AG08395 (cell line): ENCODE measurements at places on chromosomes 6 and 20.

- DNase-seq = no peak
Measured at GRCh38 chr6:37192666-37193065, 22.7 kb downstream of the PIM1 start.

DNA sequence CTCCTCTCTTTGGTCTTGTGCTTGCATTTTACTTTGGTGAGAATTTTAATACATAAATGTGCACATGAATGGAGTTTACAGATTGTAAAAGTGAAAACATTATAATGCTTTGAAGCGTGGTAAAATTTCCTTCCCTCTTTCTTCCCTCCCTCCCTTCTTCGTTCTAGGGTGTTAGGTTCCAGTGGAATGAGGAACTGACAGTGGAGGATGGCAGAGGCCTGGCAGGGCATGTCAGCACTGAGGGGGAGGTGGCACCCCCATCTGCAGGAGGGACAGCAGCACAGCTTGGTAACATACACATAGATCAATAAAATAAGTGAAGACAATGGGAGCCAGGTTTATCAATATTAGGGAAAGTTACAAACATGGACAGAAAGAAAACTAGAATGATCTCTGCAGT, 47.5 kb downstream of the RNASET2 start:
- no peak for DNase-seq

GRCh38 chr6:12958052-12958706, 241.6 kb downstream of the PHACTR1 start:
- peak; percentile 27 for DNase-seq

GRCh38 chr6:170234419-170234818, 56.5 kb downstream of the DLL1 start:
- no peak for DNase-seq

DNA sequence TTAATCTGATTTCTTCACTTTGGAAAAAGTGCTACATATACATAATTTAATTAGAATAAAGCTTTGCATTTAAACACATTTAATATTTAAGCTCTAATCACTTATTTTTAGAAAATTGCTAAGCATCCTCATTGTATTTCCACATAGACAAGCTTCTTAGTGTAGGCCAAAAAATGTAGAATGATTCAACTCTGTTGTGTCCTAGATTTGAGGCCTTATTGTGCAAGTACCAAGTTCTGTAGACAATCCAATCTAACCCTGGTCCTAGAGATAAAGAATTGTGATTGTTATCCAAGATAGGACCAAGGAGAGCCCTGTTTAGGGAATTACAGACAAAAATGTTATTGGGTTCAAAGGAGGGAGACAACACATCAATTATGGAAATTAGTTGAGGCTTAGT, 27.6 kb downstream of the MRAP2 start:
- no peak for DNase-seq

DNA sequence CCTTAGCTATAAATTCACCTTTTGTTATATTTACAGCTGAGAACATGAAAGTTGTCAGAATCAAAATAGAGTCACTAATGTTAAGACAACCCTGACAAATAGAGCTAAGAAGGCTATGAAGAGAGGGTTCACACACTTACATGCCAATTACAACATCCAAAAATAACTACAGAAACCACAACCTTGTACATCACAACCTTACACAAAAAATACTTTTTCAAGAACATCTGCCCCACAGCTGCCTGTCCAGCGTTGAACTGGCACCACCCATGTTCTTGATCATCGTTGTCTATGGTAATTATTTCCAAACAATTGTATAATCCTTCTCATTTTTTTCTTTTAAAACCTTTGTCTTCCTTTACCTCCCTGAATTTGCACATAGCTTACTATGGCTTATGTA, 231.2 kb upstream of the FKBP1C start:
- no peak for DNase-seq

DNA sequence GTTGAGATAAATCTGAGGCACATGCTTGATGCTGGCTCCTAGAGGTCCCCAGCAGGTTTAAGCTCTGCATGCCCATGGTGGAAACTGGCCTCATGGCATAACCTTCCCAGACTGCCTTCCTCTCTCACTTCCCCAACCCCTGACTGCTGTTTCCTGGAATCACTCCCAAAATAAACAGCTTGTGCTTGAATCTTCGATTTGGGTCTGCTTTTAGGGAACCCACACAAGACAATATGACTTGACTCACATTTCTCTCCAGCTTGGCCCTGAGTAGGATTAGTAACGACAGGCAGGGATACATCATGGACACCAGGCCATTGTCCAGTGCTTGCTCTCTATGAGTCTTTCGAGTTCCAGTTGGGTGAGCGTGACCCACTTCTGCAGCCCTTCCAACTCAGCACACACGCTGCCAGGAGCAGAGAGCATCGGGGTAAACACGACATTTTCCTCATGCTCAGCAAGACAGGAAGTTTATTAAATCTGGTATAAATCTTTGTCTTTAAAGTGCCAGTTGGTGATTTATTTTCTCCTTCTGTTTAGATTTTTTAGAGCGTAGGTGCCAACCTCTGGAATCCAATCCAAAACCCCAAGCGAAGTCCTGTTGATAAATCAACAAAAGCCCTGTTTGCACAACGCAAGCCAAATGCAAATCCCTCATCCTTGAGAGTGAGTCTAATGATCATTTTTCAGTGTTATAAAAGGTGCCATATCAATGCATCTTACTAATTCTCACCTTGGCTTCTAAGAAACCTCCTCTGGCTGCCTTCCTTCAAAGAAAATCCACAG, 135.0 kb downstream of the FOXA2 start:
- no peak for DNase-seq

DNA sequence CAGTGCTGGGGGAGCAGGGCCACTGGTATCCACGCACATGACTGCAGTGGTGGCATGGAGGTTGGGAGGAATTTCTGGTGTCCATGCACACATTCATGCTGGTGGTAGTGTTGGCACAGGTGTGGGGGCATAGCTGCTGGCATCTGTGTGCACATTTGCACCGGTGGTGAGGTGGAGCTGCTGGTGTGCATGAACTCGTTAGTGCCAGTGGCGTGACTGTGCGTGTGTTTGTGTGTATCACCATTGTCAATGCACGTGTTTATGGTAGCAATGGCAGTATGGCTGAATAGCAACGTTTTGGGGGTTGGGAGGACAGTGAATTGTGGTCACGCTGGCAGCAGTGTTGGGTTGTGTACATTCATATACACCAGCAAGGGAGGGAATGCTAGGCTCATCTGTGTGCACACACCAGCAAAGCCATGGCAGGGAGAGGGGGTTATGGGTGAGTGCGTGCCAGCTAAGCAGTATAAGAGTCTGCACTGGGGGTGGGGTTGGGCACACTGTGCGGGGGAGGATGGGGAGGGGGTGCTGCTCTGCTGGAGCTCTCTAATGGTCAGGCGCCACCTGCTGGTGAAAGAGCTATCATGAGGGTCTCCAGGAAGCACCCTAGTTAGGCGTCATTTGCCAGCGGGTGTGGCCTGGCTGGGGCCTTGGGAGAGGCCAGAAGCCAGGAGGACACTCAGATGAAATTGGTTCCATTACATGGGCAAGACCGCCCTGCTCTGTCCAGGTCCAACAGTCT, 626.1 kb upstream of the ID4 start:
- DNase-seq = no peak

- DNase-seq = no peak
Measured at GRCh38 chr20:46523696-46524328, 10.5 kb upstream of the ZNF334 start.

- no peak for DNase-seq
Measured at GRCh38 chr6:88914180-88914579, 49.2 kb downstream of the RNGTT start.

DNA sequence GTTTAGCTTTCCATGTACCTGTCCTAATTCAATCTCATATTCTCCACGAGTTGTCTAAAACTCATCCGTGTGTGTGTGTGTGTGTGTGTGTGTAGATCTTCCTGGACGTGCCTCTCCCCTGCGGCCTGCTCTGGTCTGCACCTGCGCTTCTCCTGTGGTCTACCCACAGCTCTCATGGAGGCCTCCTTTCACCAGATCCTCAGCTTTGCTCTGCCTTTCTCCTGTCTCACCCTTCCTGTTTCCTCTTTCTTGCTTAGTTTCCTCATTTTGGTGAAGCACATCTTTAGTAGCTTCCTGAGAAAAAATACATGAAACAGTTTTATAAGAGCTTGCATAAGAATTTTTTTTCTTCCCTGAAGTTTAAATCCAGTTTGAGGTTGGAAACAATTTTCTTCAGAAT, 18.1 kb downstream of the SLX4IP start:
- DNase-seq = no peak

- DNase-seq = no peak
Measured at GRCh38 chr6:161415302-161415855, 141.5 kb upstream of the AGPAT4 start.

DNA sequence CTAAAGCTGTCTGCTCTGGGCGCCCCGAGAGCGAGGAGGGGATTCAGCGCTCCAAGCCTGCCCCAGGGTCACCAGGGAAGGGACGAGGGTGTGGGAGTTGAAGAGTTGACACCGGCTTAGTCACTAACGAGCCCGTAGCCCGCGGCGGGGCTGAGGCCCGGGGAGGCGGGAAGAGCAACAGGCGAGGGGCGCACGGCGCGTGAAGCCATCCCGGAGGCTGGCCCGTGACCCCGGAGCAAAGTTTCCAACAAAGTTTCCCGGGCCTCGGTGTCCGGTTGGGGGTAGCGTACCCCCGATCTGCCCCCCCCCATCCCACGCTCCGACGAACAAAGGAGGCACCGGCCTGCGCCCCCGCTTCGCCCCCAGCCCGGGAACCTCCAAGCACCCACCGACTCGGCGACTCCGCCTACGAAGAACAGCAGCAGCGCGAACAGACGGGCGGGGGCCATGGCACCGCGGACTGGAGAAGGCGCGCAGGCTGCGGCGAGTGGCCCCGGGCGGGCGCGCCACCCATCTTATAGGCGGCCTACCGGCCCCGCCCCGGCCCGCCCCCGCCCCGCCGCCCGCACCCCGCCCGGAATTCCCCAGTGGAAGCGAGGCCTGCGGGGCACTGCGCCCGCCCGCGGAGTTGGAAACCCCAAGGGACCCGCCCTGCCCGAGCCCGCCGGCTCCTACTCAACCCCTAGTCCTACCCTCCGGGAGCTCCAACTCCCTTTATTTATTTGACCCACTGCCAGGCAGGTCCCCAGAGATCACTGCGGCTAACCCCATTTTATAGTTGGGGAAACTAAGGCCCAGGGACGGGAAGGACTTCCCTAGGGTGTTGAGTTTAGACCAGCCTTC, at the start of gene SDC4:
Gene SDC4 (minus strand): TSS at position 489 of the 843 bp plus-strand sequence. CDS start 40 bp downstream, at position 449.
- peak; percentile 88 for DNase-seq

DNA sequence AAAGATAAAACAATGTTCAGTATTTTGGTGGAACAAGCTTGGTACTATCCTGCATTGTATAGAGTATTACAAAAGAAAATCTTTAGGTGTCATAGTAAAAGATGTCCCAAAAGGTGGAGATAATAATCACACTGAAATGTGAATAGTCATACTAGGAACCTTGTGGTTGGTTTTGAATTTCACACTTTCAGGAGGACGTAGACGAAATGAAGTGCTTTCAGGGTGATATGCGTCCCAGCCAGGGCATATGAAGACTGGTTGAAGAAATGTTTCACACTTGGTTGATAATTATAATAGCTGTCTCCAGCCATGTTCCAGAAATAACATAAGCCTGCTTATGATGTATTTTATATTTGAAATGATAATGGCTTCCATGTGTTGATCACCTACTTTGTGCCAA, 60.4 kb downstream of the SCAND1 start:
- DNase-seq = no peak

GRCh38 chr20:31738729-31739549, at the start of gene TPX2:
Gene TPX2 (plus strand): TSS chr20:31739290. CDS start chr20:31757477, 18,187 bp downstream.
- DNase-seq = peak; percentile 99

DNA sequence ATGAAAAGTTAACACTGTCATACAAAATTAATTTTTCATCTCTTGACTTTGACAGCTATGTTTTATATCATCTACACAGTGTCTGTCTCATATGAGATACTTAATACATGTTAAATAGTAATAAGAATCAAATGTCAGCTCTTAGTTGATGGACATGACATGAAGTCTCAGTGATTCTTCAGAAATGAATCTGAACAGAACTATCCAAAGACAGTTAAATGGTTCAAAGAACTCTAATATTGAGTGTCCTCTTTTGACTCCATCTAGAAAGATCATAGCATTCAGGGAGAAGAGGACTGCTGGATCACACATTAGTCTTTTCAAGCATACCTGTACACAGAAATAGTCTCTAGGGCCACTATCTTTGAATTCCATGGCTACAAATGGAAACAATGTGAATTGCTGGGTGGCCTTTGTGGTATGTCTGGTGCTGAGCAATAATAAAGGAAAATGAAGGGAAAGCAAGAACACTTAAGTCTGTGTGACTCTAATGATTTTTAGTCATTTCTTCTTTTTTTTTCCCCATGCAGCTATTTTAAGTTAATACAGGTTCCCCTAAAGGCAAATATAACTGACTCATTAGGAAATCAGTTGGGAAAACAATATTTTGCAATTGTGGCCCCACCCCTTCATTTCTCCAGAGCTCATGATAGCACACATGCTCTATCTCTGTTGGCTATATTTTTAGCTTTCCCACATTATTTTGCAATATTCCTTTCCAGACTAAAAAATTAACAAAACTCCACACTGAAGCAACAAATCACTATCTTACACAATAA, 367.5 kb downstream of the GRIK2 start:
- peak; percentile 63 for DNase-seq

DNA sequence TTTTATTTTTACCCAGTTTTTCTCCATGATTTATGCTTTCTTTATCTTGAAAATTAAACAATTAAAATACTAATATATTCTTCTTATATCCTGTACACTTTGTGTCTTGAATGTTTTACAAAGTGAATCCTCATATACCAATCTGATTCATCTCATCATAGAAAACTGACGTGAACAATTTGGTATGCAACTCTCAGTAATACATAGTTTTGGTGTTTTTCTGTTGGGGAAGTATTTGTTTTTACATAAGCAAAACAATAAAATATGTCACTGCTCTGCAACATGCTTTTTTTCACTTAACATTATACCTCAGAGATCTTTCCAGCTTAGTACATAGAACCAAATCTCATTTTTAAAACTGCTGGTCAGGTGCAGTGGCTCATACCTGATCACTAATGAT, 14.7 kb downstream of the DNAAF9 start:
- no peak for DNase-seq

- DNase-seq = no peak
Measured at GRCh38 chr20:22819112-22819511, 216.0 kb upstream of the SSTR4 start.

DNA sequence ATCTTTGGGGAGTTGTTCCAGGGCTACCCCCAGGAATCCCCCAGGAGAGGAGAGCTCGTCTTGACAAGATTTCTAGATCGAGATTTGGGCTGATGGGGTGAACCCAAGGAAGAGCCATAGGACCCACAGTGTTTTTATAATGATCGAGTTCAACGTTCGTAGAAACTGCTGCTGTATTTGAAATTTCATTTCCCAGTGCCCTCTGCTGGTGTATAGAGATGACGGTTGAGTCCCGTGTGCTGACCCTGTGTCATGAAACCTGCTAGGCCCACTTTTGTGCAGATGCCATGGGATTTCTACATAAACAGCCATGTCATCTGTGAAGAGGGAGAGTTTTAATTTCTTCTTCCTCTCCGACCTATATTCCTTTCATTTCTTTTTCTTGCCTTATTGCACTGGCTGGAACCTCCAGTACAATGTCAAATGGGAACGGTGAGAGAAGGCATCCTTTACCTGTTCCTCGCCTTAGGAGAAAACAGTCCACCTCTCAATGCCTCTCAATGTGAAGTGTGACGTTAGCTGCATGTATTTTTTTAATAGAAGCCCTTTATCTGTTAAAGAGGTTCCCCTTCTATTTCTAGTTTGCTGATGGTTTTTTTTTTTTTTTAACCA, 28.6 kb upstream of the NTSR1 start:
- no peak for DNase-seq
